Activated T-helper 17 cell treated with anti-CD3 and anti-CD28 coated beads, Interleukin-2, amount 50 U/mL, for 72 hours (primary cell): ENCODE measurements at places on chromosomes 3 and 15.
A peak's percentile ranks its signal among the peaks of the same experiment; 100 is the strongest.

- H3K4me3 ChIP-seq, result no peak overlapping the region
- no peak overlapping the region for H3K27ac ChIP-seq
- ATAC-seq, result no peak
- no peaks in the 10 kb centered on the region for H3K27me3 ChIP-seq
- H3K36me3 ChIP-seq, result no peaks in the 10 kb centered on the region
These were observed 57.2 kb downstream of the SLC15A2 start for GRCh38 chr3:121951291-121951919.

GRCh38 chr3:161212906-161213305 is 8.2 kb upstream of the NMD3 start:
- no peak overlapping the region for H3K4me3 ChIP-seq
- no peaks in the 10 kb centered on the region for H3K36me3 ChIP-seq
- ATAC-seq, result no peak
- no peaks in the 10 kb centered on the region for H3K4me1 ChIP-seq

- H3K4me3 ChIP-seq, result no peak overlapping the region
- H3K36me3 ChIP-seq, result no peaks in the 10 kb centered on the region
- H3K27me3 ChIP-seq, result no peaks in the 10 kb centered on the region
- H3K4me1 ChIP-seq, result no peaks in the 10 kb centered on the region
- H3K27ac ChIP-seq, result no peak overlapping the region
- ATAC-seq, result no peak
These were observed 188.7 kb downstream of the UBE3A start for GRCh38 chr15:25250011-25250596.

DNA sequence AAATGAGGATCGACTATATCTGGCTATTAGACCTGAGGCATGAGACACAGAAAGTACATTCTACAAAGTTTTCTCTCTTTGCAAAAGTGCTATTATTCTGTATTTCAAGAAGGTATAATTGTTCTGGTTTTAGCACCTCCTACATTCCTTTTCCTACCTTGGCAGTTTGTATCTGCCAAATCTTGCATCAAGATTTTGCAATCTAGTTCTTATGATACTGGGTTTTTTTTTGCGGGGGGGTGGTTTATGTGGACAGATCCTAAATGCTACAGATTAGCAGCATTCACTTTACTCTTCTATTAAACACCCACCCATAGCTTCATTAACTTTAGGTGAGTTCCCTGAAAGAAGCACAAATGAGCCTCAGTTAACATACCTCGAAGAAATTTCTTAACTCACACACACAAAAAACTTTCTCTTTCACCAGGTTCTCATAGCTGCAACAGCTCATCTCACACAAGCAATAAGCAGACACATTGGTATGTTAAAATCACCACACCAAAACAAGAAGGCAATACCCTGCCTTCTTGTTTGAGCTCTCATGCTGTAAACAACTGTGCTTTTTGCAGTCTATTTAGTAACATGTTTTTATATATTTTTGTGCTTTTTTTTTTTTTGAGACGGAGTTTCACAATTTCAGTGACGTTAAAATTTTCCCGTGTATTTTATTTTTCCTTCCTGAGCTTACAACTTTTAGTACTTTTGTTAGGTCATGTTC is 73.0 kb upstream of the VGLL4 start:
- peaks cover 7% of the 10 kb centered on the region for H3K4me1 ChIP-seq
- no peak overlapping the region for H3K4me3 ChIP-seq
- no peaks in the 10 kb centered on the region for H3K36me3 ChIP-seq
- no peaks in the 10 kb centered on the region for H3K27me3 ChIP-seq
- no peak overlapping the region for H3K27ac ChIP-seq
- no peak for ATAC-seq

DNA sequence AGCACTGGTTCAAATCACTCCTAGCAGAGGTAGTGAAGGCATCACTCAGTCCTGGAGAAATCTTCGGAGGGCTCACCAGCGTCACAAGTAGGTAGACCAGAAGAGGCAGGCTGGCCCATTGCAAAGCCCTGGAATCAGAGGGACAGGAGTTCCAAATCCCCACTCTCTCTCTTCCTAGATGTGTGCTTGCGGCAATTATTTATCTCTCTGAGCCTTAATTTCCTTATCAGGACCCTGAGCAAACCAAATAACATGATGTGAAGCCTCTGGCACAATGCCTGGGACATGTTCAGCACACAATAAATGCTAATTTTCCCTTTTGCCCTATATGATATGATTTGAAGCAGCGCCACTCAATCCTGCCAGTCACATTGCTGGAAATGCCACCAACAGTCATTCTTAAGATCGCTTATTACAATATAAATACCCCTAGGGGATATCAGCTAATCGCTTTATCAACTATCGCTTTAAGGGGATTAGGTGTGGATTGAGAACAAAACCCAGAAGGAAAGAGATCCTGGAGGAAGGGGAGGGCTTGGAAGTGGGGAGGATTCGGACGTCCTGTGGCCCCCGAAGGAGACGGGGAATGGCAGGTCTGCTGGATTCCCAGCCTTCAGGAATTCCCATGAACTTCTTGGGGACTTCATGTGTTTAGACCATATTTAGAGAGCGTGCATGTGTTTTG is 59.5 kb upstream of the TSEN2 start:
- ATAC-seq, result no peak
- H3K27me3 ChIP-seq, result peaks cover 3% of the 10 kb centered on the region
- peak overlapping the region; percentile 13 for H3K27ac ChIP-seq
- no peaks in the 10 kb centered on the region for H3K36me3 ChIP-seq

- H3K4me1 ChIP-seq, result no peaks in the 10 kb centered on the region
- H3K27me3 ChIP-seq, result peaks cover 6% of the 10 kb centered on the region
- H3K36me3 ChIP-seq, result no peaks in the 10 kb centered on the region
- no peak overlapping the region for H3K27ac ChIP-seq
These were observed 75.6 kb downstream of the LINGO1 start for GRCh38 chr15:77557144-77557543.

GRCh38 chr15:61612111-61612510 is 383.0 kb upstream of the RORA start:
- no peaks in the 10 kb centered on the region for H3K4me1 ChIP-seq
- H3K36me3 ChIP-seq, result no peaks in the 10 kb centered on the region
- peaks cover 42% of the 10 kb centered on the region for H3K27me3 ChIP-seq
- no peak for ATAC-seq
- H3K4me3 ChIP-seq, result no peak overlapping the region

DNA sequence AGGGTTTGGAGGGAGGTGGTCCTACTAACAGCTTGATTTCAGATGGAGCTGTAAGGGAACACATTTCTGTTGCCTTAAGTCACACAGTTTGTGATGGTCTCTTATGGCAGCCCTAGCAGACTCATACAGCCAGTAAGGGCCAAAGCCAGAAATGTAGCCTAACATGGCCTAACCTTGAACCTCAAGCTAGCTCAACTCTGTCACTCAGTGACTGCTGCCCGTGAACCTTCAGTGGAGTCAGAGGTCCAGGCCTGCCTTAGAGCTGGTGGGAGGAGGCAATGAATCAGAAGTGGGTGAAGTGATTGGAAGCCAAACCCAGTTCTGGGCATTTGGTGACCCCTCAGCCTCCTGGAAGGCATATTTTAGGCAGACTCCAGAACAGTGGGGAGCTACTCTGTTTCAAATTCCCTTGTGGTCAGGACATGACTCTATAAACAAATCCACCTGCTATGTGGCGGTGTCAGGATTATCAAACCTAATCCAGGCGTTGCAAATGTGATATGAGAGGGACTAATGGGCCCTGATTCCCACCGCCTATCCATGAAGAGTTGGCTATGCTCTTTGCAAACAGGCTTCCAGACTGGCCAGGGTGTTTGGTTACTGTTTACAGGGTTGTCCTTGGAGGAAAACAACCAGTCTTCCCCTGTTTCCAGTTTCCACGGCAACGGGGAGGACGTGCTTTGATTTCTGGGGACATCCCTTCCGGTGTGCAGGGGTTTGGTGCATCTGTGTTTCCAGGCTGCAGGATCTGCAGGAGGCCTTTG is 105.9 kb upstream of the AGBL1 start:
- no peak overlapping the region for H3K4me3 ChIP-seq
- H3K27ac ChIP-seq, result no peak overlapping the region
- H3K4me1 ChIP-seq, result peaks cover 3% of the 10 kb centered on the region
- no peak for ATAC-seq
